ENCODE measurements at places on chromosomes 7 and 10. TPM values are rescaled to one million over a fixed set of nuclear protein-coding genes. Genes with fewer than 3 reads are reported as not detected.

The GDF2 gene
- not detected for total RNA-seq

The VPS37D gene
- total RNA-seq: 0.40 TPM

The PHKG1 gene
- total RNA-seq: 2.8 TPM

The DNAJC12 gene
- 23.8 TPM for total RNA-seq

The ATOH7 gene
- not detected for total RNA-seq

The DCLRE1A gene
- total RNA-seq: 14.4 TPM

The TNS3 gene
- total RNA-seq: 4.7 TPM

The PPP1R17 gene
- not detected for total RNA-seq

The CALY gene
- total RNA-seq: not detected

The CALML3 gene
- not detected for total RNA-seq

The PSD gene
- 10.4 TPM for total RNA-seq

The BTAF1 gene
- 63.9 TPM for total RNA-seq

The FAM237B gene
- not detected for total RNA-seq

The NODAL gene
- not detected for total RNA-seq

- no peak for DNase-seq
These were observed 51.1 kb upstream of the ADRB1 start for GRCh38 chr10:113992471-113993011.

- no peak for DNase-seq
These were observed 132.7 kb downstream of the KCNMA1 start for GRCh38 chr10:77504873-77505257.

GRCh38 chr10:101818872-101819633, 809 bp upstream of the OGA start:
- no peak for DNase-seq

DNA sequence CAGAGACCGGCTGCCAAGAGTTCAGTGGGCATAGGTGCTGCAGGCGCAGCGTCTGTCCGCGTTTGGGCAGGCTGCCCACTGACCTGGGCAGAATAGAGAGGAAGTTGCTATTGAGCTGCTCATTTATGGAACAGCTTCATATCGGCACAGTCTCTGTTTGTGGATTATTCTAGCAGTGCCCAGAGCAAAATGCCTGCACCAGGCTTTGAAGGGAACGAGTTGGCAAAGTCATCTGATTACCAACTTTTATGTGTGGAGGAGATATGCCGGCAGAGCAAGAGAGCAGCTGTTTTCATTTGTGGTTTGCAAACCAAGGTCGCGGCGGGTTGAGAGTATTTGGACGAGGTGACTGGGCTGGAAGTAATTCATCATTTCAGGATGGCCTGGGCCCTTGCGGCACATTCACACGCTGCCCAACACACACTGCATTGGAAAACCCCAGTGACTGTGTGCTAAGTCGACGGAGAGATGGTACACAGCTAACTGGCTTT, 228.5 kb downstream of the TCERG1L start:
- DNase-seq: no peak

DNA sequence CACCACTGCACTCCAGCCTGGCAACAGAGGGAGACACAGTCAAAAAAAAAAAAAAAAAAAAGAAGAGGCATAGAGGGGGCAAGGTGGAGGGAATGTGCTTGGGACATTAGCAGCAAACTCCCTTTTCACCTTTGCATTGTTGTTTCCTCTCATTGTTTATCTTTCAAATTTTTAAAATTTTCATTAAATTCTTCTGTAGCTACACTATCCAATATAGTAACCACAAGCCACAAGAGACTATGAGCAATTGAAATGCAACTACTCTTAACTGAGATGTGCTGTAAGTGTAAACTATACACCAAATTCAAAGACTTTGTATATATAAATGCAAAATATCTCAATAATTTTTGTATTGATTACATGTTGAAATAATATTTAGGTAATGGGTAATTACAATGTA, 43.4 kb downstream of the EBLN1 start:
- DNase-seq: no peak

- no peak for DNase-seq
These were observed 62.5 kb upstream of the CHST15 start for GRCh38 chr10:124155781-124156435.

DNA sequence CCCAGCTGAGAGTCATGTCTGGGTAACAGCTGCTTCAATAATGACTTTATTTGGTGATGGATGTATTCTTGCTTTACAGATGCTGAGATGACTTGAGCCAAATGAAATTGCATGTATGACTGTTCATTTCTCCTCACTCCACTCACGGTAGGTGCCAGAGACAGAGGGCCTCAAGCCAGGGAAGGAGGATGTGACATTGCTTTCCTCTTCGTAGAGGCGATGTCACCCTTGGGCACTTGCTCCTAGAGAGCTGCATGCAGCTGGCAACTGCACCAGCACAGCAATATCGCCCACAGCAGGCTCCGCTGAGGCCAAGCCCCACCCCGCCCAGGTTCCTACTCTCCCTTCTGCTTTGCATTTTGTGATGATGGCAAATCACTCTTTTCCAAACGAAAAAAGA, 116.6 kb upstream of the AOAH start:
- no peak for DNase-seq

DNA sequence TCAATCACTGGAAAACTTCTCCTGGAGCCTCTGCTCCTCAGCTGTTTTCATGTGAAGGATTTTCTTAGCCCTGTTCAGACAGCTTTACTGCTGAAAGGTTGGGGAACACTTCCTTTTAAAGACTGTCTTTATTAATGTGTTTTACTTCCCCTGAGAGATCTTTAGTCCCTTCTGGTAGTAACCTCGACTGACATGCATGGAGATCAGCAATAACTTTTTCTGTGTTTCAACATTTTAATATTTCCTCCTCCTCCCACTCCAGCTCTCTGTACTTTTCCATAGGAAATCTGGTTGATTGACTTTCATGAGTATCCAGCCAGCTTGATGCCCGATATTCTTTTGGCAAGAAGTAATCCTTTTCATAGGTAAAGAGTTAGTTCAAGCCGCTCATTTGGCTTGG, 62.7 kb upstream of the STRIP2 start:
- no peak for DNase-seq

DNA sequence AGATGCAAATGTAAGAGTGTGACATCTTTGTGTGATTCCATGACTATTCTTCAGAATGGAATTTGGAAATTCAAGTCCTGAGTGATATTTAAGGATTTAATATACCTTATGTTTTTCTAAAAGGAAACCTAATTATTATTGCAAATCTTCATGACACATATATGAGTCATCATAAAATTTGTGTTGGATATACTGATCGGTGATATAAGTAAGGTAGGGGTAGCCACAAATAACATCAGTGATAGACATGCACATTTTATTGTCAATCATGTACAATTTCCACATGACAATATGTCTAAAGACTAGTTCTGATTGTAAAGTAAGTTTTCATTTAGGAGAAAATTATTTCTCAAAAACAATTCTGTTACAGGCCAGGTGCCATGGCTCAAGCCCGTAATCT, 59.7 kb upstream of the AGMO start:
- no peak for DNase-seq

DNA sequence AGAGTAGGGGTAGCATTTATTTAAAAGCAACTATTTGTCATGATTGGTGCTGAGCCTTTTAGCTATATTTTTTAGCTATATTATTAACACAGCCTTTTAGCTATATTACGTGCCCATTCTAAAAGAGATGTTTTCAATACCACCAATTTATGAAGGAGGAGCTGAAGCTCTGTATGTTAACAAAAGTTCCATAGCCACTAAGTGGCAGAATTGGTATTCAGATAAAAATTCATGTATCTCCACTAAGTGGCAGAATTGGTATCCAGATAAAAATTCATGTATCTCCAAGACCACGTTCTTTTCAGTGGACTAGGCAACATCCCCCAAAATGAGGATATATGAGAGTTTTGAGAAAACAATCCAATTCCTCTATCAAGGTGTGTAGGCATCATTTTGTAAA, 268.6 kb downstream of the HGF start:
- no peak for DNase-seq

DNA sequence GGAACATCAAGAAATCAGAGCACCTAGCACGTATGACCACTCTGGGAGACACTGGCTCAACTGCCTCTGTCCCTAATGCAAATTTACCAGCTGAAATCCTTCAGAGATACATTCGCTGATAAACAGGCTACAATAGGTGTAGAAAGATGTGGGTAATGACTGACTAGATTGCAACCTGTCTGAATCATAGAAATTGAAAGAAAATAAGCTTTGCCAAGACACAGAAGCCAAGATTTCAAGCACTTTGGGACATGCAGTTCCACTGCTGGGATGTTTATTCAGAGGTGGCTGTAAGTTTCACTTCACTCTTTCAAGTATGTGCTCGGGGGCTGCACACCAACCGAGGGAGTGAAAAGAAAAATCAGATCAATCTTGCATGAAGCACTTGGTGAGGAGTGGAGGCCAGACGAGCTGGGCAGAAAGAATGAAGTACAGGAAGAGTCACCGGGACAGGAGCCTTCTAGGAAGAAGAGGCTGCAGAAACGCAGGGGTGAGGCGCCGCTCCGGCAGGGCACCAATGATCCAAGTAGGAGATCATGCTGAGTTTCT, 276.7 kb downstream of the PARD3 start:
- DNase-seq: no peak

- peak; percentile 74 for DNase-seq
These were observed 11.9 kb upstream of the XPNPEP1 start for GRCh38 chr10:109934958-109935793.

GRCh38 chr7:39973801-39974200, 23.7 kb downstream of the CDK13 start:
- no peak for DNase-seq

GRCh38 chr7:140247559-140247958, 70.8 kb upstream of the KDM7A start:
- no peak for DNase-seq

GRCh38 chr7:52797801-52798200, 237.6 kb upstream of the POM121L12 start:
- DNase-seq: no peak

- no peak for DNase-seq
These were observed 154.0 kb downstream of the ETV1 start for GRCh38 chr7:13835442-13835841.

- DNase-seq: no peak
These were observed 73.3 kb downstream of the ARID5B start for GRCh38 chr10:61974601-61975390.

DNA sequence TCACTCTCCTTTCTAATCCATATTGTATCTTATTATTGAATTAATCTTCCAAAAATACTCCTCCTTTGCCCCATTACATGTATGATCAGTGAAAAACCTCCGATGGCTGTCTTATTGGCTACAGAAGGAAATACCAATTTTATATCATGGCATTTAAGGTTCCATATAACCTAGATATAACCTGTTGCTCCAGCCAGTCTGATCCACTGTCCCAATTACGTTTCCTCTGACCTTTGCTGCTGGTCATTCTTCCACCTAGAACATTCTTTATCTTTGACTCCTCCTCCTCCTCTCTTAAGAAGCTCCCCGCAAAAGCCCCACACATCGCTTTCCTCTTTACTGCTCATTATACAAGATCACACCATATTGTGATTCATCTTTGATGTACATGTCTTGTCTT, 161.5 kb downstream of the RNLS start:
- no peak for DNase-seq

DNA sequence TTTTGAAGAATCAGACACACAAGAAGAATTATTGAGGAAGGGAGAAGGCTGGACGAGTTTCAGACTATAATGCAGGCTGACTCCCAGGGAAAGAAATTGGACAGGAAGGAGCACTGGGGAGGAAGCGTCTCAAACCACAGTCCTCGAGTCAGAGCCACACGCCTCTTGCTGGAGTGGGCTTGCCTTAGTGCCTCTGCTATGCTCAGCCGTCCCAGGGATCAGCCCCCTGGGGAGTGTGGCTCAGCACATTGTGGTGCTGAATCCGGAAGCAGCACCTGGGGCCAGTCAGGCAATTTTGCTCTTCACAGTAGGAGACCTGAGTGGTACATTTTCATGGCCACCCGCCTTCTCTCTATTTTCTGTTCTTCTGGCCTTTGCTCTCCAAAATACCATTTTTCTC, 67.4 kb upstream of the SLC35G1 start:
- no peak for DNase-seq

- no peak for DNase-seq
These were observed 15.1 kb downstream of the GATA3 start for GRCh38 chr10:8069627-8070026.

GRCh38 chr10:89274928-89275327, 23.4 kb upstream of the LIPA start:
- no peak for DNase-seq

DNA sequence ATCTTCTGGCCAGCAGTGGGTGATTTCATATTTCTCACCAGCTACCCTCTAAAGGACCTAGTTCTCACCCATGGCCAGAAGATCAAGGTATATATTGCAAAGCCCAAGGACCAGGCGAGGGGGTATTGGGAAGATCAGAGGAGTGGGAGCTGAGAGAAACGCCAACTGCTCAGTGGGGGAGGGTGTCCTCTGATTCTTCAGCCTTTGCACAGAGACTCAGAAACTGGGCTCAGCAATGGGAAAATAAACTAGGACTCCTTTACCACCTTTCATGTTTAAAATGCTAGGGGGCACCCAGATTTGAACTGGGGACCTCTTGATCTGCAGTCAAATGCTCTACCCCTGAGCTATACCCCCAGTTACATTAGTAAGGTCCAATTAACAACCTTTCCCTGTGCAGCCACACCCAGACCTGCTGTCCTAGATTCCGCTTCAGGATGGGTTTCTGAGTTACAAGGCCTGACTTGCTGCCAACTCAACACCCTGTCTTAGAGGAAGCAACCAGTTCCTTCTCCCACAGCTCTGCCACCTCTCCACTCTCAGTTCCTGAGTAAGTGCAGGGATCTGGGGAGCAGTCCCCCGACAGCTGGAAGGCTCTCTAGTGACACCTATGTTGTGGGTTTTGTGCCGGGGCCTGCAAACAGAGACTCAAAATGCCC, 93.5 kb downstream of the ZNF783 start:
- DNase-seq: no peak

- peak; percentile 87 for DNase-seq
These were observed 84.8 kb upstream of the COL13A1 start for GRCh38 chr10:69716711-69717560.

- no peak for DNase-seq
These were observed 264.7 kb downstream of the PAXIP1 start for GRCh38 chr7:154738216-154738615.

GRCh38 chr10:70461397-70462348, 16.9 kb upstream of the PALD1 start:
- peak; percentile 82 for DNase-seq

DNA sequence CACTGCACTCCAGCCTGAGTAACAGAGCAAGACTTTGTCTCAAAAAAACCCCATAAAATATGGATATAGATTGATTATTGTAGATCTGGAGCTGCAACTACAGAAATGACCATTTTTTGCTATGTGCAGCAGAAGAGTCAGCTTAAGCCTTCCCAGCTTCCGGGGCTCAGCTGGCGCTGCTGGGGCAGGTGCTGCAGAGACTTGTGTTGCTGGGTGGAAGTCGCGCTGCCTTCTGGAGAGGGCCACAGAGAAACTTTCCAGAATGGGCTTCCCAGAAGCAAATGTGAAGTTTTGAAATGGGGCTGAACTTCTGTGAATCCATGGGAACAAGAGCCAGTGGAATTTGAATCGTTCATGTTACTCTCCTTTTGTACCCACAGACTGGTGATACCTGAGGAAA, 37.3 kb upstream of the RSBN1L start:
- DNase-seq: no peak

GRCh38 chr10:17145239-17145638, 15.6 kb upstream of the CUBN start:
- DNase-seq: no peak

GRCh38 chr7:50727072-50727471, 55.6 kb downstream of the GRB10 start:
- DNase-seq: no peak

All from activated CD4-positive, alpha-beta T cell treated with anti-CD3 and anti-CD28 coated beads, Interleukin-2, amount 10 ng/mL, durations not matched to agents 24 days and 14 days (primary cell).